ENCODE measurements at places on chromosomes 11 and 22.

DNA sequence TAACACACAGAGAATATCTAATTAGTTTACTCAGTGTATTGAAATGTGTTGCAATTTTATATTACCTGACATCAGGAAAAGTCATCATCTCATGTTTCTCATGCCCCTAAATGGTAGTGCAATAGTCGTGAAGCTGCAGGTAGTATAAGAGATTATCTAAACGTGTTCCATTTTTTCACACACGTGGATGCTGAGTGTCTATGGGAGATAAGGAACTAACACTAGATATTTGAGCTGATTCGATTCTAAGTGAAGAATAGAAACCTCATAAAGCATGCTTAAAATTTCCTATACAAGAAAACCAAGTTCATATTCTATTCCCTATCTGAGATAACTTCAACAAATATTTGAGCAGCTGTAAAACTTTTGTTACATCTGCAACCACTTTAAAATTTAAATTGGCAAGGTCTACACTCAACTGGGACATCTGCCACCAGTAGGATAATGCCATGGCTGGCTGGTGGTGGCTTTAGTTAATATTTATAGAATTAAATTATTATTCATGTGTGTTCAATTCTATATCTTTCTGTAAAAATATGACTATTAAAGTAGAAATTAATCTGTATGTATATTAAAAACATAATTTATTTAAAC, 388.8 kb downstream of the LUZP2 start:
- no peak for DNase-seq

DNA sequence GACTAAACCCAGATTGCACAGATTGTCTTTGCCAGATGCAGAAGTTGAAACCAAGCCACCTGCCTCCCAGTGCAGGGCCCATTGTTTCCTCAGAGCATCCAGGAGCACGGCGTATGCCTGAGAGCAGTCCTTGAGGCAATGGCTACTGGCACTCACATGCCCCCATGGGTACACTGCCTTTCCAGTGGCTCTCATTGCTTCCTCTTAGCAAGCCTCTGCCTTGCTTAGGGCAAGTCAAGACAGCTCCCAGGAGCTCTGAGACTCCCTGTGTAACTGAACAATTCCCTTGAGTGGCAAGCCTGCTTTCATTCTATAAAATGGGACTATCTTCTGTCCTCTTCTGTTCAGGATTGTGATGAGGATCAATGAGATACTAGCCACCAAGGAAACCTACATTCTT, 4.1 kb downstream of the SYTL2 start:
- DNase-seq, result no peak

DNA sequence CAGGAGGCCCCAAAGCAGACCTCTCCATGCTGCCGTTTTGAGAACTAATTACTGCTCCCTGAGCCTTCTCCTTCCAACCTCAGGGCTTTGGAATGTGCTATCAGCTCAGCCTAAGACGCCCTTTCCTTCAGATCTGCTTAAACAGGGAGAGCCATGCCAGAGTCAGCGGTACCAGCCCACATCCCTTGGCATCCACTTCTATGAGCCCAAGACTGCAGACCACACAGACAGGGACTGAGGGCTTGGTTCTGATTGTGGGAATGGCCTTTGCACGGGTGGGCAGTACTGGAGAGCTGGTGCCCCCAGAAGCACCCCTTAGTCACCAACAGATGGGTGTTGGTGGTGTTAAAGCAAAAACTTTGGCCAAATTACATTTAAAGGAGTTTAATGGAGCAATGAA, 146.5 kb downstream of the TTC17 start:
- no peak for DNase-seq

DNA sequence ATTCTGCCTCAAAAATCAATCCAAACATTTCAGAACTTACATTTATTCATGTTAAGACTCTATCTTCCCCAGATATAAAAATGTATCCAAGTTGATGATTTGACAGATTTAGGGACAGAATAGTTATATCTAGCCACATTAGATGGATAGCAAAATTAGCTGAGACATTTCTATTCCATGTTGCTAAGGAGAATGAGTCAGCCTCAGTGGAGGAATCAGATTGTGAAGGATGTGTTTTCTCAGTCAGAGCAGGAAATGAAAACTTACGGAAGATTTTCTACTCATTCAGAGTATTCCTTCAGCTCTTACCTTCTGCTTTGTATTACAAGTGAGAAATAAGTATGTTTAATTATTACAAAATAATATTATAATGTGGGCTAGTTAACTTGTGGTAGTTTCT, 556.3 kb upstream of the ANO3 start:
- no peak for DNase-seq

- no peak for DNase-seq
Observed at GRCh38 chr11:125272821-125273220, 108.3 kb downstream of the PKNOX2 start.

DNA sequence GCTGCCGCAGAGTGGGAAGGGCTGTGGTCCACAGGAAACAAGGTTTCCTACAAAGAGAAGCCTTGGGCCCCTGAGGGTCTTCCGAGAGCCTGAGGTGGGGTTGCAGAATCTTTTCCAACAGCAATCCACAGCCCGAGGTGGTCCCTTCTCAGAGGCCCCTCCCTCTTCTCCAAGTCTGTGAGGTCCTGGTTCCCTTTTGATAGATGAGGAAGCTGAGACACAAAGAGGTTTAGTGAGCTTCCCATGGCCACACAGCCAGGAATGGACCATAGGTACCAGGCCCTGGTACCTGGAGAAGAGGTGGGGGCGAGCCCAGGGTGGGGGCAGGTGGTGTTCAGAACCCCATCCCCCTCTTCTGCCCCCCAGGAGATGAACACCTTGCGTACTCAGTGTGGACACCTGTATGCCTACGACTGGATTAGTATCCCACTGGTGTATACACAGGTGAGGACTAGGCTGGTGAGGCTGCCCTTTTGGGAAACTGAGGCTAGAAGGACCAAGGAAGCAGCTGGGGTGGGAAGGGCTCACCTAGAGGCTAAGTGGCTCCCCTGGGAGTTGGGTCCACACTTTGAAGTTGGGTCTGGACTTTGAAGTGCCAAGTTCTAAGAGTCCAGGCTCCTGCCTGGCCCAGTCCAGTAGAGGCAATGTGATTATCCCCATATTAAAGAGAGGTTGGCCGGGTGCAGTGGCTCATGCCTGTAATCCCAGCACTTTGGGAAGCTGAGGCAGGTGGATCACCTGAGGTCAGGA, 7.0 kb downstream of the BEST1 start:
- no peak for DNase-seq

- peak; percentile 44 for DNase-seq
Observed at GRCh38 chr22:35629406-35630216, 12.5 kb upstream of the MB start.

DNA sequence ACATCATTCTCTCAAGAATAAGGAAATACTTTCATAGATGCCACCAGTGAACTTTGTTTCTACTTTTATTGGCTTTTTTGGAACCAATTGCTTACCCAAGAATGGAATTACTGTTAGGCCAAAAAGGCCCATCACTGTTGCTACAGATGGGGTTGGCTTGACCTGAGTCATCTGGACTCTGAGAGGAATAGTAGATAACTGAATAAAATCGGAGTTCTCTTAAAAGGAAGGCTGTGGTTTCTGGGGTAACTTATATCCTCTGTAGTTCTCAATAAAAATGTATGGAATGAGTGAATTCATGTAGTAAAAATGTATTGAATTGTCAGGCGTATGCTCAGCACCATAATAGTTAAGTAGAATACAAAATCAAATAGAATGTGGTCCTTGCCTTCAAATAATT, 56.6 kb downstream of the ARHGEF12 start:
- DNase-seq, result no peak

- no peak for DNase-seq
Observed at GRCh38 chr22:35369996-35370395, 10.9 kb upstream of the HMOX1 start.

DNA sequence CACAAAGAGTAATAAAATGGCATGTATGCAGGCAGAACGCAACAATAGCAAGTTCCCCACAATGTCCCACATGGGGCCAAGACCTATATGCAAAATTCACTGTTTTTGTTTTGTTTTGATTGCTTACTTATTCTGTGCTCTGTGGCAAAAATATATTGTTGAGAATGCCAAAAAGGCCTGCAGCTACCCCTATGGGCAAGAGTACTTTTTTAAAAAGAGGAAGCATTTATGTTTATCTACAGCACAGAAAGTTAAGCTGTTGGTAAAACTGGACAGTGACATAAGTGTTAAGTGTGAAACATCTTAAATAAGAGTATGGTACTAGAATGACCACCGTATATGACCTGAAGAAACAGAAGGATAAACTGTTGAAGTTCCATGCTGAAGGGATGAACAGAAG, 301.9 kb upstream of the ZC3H12C start:
- DNase-seq, result no peak

- no peak for DNase-seq
Observed at GRCh38 chr11:110097459-110098012, 4.3 kb downstream of the ZC3H12C start.

- no peak for DNase-seq
Observed at GRCh38 chr11:62061356-62062222, 62.2 kb upstream of the INCENP start.

GRCh38 chr22:45504373-45505341, 2.0 kb downstream of the FBLN1 start:
- peak; percentile 7 for DNase-seq

- DNase-seq, result no peak
Observed at GRCh38 chr11:66920978-66921784, 37.0 kb downstream of the PC start.

DNA sequence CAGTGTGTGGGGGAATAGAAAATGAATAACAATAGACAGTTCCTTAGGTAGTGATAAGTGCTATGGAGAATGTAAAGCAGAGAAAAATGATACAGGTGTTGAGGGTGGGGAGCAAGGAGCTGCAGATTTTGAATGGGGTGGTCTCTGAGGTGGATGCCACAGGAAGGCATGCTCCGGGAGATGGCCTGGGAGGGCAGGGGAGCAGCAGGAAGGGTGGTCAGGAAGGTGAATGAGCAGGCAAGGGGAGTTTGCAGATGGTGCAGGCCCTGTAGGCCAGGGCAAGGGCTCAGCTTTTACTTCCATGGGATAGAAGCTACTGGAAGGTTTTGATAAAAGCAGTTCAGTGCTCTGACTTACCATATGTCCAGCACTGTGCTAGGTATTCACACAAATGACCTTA, 44.8 kb downstream of the FDX1 start:
- DNase-seq, result no peak

- no peak for DNase-seq
Observed at GRCh38 chr11:134710861-134711407, 298.9 kb upstream of the B3GAT1 start.

GRCh38 chr11:118180300-118180703, 3.9 kb upstream of the SCN2B start:
- peak; percentile 14 for DNase-seq

DNA sequence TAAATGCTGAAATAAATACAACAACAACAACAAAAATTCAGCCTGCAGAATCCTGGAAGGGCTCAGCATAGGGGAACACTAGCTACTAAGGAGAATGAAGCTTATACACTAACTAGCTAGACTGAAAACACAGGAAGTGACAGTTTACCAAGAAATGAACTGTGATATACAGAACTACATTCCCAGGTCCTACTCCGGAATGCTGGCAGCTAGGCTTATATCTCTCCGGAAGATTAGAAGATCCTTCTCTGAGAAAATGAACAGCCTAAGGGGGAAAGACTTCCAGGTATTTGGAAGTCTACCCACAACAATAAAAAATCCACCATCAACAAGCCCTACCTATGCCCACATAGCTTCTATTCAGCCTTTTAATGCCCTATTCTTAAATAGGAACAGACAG, 31.0 kb downstream of the CCDC34 start:
- DNase-seq, result no peak

DNA sequence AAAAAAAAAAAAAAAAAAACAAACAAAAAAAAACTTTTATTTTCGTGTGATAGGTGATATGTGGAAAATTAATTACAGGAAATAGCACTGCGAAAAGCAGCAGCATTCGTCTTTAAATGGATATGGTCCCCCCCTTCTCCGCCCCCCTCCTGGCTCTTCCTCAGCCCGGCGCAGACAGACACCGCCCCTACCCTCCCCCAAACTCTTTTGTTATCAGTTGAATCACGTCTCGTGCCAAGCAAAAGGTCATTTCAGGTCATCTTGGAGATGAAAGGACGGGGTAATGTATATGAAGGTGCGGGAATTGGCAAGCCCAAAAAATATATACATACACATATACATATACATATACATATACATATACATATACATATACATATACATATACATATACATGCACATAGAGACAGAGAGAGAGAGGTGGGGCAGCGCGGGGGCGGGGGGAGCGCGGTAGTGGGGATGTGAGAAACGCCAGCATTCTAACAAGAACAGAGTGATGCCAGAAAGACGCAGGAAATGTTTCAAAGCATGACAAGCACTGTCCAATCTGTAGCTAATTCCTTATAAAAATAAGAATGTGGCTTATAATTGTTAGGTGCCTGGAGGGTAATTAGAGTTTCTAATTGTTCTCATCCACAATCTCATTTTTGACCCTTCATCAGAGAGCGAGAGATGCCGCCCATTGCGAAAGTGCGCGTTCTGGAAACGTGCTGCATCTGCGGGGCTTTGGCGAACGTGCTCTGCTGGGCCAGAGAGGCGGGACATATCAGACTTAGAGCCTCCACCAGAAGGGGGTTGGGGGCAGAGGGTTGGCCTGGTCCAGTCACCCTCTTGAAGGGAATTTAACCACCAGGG, 214.5 kb upstream of the UBASH3B start:
- no peak for DNase-seq

GRCh38 chr11:67439321-67440228, 2.1 kb upstream of the PTPRCAP start:
- peak; percentile 52 for DNase-seq

DNA sequence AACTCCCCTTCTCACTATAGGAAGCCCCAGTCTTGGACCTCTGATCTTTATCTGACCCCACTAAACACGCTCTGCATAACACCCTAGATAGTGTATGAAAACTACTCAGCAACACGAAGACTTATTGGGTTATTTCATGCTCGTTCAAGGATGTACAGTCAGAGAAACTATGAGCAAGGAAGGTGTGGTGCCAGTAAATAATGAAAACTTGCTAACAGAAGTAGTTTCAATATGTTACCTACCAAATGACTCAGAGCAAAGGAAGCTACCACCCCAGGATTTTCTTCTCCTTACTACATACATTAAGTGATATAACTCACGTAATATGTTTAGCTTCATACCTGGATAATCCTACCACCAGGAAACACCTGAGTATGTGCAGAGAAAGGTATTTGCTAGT, 25.9 kb upstream of the LYVE1 start:
- no peak for DNase-seq

DNA sequence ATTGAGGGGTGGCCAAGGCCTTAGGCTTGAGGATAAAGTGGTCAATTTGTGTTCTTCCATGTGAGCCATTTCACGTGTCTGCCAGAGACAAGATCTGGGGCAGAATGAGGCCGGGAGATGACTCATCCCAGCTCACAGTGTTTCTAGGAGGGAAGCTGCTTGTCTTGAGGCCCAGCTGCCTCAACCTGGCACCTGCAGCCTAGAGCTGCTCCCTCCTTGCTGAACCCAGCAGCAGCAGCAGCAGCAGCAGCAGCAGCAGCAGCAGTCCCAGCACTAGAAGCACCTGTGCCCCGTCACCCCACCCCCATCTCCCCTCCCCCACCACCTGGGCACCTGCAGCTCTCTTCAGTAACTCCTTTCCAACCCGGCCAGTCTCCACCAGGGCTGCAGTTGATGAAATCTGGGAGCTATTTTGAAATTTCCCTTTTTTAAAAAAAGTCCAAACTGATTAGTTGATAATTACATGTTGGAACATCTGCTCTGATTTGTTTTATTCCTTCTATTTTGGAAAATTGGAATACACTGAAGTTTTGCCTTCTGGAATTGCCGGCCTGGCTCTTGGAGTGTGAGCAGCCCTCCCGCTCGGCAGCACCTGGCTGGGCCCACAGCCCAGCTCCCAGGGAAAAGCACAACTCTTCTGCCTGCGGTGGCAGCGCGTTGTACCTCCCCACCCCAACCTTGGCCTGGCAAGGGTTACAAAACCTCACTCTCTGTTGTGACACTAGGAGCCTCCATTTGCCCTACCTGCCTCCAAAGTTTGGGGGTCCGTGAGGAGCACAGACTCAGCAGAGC, 143.5 kb downstream of the NXPE2 start:
- no peak for DNase-seq
